ENCODE measurements at places on chromosomes 12 and 14.
A peak's percentile ranks its signal among the peaks of the same experiment; 100 is the strongest.

DNA sequence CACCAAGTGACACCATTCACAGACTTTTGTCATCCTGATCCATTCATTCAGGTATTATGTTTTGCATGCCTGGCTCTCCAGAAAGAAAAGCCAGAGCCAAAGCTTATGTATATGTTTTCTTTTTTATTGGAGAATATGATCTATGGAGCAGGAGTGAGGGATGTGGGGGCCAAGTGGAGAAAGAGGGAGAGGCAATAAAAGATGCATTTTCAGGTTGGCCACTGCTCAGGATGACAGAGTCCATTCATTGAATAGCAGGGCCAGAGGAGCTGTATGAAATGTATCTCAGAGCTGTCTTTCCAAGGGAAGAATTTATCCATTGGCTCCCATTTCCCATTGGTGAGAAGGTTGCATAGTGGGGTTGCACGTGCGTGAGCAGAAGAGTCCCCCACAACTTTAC lies 416.1 kb downstream of the ATP23 start:
- DNase-seq: no peak

- DNase-seq: no peak
These were observed 48.0 kb downstream of the DYNC1H1 start for GRCh38 chr14:102012336-102012735.

DNA sequence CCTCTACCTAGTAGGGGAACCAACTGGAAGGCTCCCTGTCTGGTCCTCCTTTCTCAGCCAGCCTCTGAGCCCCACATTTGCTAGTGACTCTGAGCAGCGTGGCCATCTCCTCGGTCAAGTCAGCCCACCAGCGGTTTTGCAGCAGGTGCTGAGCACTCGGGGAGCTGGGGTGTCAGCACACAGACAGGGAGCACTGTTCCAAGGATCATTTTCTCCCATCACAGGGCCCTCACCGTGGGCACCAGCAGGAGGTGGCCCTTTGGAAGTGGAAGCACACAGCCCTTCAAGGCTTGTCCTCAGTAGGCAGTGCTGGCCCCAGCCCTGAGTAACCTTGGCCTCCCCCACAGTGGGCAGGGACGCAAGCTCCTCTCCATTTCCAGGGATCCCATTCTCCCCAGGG lies 24.1 kb upstream of the EML1 start:
- no peak for DNase-seq

GRCh38 chr12:6965714-6966113 lies 4.8 kb downstream of the PHB2 start:
- no peak for DNase-seq

GRCh38 chr12:84058136-84058535 lies 854.5 kb downstream of the SLC6A15 start:
- DNase-seq: no peak

DNA sequence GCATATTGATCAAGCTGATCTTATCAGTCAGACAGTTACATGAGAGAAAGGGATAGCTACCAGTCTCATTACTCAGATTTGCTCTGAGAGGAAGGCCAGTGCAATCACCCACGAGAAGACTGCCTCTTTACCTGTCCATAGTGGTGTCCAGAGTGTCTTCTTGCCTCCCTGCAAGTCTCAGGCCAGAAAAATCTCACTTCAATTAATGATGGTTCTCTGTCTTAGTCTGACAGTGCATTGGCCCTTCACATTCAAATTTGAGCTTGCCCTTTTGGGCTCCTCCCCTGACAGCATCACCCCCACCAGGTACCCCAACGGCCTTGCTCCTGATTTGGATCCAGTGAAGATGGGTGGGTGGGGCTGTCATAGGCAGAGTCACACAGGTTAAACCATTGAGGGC lies at the start of gene AICDA:
AICDA (minus strand) TSS at position 231 of the 400 bp plus-strand sequence; CDS start at position 139, 92 bp downstream.
- DNase-seq: no peak

DNA sequence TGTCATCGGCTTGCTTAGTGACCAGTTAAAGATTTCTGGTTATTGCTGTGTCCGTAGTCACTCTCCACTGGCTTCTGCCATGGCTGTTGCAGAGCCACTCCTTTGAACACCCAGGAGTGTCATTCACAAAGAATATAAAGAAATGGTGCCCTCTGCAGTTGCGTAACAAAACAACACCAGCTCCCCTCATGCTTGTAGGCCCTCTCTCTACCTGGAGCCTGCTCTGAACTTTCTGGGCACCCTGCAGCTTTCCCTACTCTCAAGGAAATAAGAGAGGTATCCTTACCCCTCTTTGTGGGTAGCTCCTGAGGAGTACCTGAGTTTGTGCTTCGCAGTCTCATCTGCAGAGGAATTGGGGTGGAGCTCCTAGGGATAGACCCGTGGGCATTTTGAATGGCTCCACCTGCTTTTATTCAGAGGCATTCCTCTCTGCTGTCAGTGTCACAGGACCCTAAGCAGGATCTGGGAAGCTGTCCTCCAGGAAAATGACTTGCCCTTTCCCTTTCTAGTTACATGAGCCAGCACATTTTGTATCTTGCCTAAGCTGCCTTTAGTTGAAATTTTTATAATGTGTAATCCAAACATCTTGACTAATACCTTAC lies 97.2 kb upstream of the TMEM260 start:
- DNase-seq: peak; percentile 2

GRCh38 chr12:12166751-12167150 lies 96.0 kb downstream of the BCL2L14 start:
- DNase-seq: no peak

GRCh38 chr12:40216516-40217288 lies 8.1 kb upstream of the LRRK2 start:
- peak; percentile 57 for DNase-seq

- DNase-seq: no peak
These were observed 178.4 kb downstream of the KCNA5 start for GRCh38 chr12:5222011-5222461.

GRCh38 chr14:37834275-37834674 lies 238.8 kb downstream of the TTC6 start:
- DNase-seq: no peak

- DNase-seq: no peak
These were observed 320.6 kb downstream of the RAD51B start for GRCh38 chr14:68140076-68140741.

- peak; percentile 26 for DNase-seq
These were observed 404.4 kb upstream of the MGAT4C start for GRCh38 chr12:86660488-86661147.

- DNase-seq: no peak
These were observed 201.6 kb upstream of the NOS1 start for GRCh38 chr12:117563007-117563406.

GRCh38 chr12:106987846-106988245 lies 900 bp upstream of the MTERF2 start:
- no peak for DNase-seq

GRCh38 chr12:32031109-32031508 lies 71.9 kb downstream of the RESF1 start:
- DNase-seq: no peak

GRCh38 chr12:12010277-12011039 lies 60.3 kb upstream of the BCL2L14 start:
- DNase-seq: peak; percentile 99

DNA sequence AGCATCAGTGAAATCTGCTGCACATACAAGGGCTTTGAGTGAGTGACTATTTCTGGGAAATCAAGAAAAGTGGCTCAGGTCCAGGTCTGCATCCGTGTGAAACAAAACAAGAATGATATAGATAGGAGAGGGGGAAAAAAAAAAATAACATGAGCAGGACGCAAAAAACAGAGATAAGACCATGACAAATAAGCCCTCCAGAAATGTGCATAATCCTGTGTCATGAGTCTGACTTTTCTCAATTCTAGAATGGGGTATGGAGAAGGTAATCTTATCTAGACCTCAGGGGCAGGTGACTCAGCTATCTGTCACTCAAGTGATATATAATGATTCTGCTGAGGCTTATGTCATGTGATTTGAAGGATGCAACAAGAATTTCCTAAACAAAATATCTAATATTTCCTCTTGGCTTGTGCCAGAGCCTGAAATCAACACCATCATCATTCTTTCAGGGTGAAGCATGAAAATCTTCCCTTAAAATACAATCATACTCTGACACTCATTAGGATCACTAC lies 250.0 kb downstream of the PHLDA1 start:
- DNase-seq: no peak

DNA sequence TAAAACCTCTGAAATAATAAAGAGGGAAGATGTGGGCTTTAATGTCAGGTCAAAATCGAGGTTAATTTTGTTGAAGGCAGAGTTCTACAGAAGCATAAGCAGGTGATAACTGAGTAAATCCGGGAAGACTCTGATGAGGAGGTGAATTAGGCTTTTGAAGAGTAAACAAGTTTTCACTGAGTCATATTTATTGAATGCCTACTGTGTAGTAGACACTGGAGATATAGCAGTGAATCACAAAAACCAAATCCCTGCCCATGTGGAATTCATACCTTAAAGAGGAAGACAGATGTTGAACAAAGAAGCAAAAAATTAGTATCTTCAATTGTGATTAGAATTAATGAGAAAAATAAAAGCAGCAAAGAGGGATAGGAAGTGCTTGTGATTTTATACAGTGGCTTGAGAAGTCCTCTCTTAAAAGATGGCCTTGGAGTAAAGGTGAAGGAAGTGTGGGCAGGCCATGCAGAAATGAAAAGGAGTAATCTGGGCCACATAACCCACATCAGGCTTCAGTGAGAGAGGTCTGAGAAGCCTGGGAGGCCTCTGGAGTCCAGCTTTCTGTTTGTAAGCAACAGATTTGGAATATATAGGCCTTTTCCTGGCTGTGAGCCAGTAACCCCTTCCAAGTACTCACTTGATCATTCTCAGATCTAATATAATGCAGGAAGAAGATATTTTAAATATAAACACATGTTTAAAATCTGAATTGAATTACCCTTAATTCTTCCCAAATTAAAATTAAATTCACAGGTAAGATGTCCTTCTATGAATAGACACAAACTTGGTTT lies 46.7 kb downstream of the BHLHE41 start:
- no peak for DNase-seq

DNA sequence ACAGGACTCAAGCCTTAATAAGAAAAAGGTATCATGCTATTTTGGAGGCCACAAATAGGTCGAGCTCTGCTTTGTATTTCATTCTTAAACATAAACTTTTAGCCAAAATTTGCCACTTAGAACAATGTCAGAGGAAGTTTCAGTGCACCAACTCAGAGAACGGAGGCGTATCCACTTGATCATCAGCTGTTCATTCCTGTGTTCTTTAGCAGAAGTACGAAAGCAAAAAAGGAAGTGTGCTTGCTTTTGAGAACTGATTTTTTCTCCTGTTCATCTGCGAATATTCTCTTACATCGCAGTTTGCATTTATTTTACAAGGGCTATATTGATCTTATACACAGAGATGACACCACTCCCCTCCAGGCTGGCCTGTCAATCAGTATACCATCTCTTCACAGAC lies 188.6 kb upstream of the SOX5 start:
- DNase-seq: peak; percentile 54

DNA sequence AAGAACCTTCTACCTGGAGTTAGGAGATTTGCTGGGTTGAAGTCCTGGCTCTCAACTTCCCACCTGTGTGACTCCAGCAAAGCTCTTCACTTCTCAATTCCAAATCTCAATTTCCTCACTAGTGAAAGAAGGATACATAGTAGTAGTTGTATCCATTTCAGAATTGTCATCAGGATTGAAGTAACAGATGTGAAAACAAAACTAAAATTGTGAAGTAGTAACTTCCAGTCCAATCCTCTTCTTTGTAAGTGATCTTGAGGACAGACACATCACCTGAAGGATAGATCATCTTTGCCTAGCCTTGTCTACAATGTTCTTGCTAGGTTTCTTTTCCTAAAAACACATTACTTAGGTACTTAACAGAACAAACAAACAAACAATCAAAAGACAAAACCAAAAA lies 1.2 kb upstream of the LRRK2 start:
- no peak for DNase-seq

- DNase-seq: no peak
These were observed 118.4 kb upstream of the ARID2 start for GRCh38 chr12:45611061-45611460.

DNA sequence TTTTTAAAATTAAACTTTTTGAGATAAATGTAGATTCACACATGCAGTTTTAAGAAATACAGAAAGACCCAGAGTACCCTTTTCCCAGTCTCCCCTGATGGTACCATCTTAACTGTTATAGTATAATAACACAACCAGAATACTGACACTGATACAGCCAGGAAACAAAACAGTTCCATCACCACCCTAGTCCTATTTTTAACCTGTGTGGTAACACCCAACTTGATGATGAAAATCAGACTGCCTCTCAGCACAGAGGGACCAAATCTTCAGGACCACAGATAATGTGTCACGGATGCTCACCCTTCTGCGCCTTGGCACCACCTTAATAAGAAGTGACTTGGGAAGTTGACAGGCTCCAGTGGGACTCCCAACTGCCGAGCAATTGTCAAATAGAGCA lies 18.1 kb downstream of the FBXO21 start:
- no peak for DNase-seq

- no peak for DNase-seq
These were observed 97.3 kb upstream of the RBM19 start for GRCh38 chr12:114063435-114063834.

DNA sequence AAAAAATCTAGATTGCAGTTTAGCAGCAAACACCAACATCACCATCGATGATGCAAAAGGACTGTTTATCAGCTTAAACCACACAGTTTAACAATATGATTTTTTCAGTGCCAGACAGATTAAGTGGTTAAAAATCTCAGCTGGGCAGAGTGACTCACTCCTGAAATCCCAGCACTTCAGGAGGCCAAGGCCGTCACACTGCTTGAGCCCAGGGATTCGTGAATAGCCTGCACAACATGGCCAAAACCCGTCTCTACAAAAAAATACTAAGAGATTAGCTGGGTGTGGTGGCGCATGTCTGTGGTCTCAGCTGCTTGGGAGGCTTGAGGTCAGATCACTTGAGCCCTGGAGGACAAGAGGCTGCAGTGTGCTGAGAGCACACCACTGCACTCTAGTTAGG lies 8.9 kb downstream of the RSRC2 start:
- peak; percentile 73 for DNase-seq

DNA sequence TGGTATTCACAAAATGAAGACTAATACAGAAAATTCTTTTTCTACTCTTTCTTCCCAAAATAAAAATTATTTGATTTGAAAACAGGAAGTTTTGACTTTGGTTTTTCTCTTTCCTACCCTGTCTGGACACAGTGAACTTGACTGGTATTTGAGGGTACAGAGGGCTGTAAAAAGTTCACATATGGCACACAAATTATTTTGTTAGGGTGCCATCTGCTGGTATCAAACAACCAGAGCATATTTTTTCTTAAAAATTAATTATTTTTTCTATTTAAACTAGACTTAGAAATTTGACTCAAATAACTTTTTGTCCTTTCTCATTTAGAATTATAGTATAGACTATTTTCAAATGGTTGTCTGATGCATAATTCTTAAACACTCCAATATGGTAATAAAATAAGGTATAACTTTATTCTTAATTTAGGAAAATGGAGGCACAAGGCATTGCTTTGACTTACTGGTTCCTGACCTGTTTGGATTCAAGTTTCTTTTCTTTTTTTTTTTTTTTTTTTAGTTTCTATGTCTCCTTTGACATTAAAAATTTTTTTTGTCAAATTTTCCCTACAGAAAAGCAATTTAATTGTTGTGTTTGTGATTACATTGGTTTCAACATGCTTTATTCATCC lies 390.6 kb downstream of the PRKD1 start:
- no peak for DNase-seq

DNA sequence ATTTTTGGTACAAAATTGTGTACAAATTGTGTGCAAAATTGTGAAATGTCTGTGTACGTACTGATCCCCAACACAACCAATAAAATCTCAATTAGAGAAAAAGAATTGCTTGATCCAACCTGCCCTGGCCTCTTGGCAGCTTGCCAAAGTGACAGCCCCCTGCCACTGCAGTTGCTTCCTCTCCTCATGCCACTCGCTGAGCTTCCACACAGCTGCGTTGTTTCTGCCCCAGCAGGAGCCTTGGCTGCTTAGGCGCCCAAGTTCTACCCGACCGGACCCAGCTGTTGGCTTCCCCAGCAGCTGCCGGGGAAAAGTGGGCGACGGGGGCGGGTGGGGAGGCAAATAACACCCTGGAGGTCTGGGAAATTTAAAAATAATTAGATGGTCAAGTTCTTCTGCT lies 171.8 kb upstream of the ATF7IP start:
- DNase-seq: no peak

Measured in MV-4-11 (cell line).